Panc1 (cell line): ENCODE measurements at places on chromosomes 5 and 9. TPM values are rescaled to one million over a fixed set of nuclear protein-coding genes. Genes with fewer than 3 reads are reported as not detected.

DNA sequence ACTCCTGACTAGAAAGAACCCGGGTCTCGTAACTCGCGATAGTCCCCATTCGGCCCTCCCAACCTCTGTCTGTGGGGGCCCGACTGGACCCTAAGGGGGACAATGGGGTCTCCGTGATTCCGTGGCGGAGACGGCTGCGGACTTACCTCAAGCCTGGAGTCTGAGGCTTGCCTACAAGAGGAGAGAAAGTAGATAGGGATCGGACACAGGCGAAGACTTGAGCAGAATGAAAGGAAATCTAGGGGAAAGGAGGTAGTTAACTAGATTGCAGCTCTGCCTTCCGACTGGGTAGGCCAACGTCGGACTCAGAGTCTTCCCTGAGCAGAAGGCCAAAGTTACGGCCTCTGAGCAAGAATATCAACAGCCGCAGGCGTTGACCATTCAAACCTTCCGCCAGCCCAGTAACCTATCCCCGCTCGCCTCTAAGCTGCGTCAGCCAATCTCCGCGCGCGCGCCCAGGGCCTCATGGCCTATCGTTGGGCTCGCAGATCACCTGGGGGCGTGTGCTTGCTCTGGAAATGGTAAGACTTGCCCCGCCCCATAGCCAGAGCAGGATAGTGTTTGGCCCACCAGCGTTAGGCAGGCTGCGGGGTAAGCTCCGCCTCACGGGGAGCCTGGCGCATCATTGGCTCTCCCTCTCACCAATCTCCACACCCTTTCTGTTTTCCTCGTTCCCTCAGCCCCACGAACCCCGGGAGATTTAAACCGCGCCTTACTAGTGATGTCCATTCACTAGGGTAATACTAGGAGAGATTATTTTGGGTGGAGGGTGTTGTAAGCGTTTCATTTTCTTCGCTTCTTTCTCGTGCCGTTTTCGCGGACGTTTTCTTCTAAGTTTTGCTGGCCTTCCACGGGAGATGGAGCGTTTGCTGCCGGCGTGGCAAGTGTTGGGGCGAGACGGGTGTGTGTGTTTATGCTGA, at the start of gene CDC25C:
CDC25C (minus strand) TSS at position 356 of the 920 bp plus-strand sequence. CDS start 624 bp downstream, outside the sequence.
- H3K4me3 ChIP-seq: peak within 1 kb of the TSS; percentile 89
- H3K4me1 ChIP-seq: peaks cover 10% of the 10 kb centered on the region; the same call in 1 of the 2 replicates
- H3K27ac ChIP-seq: peak within 1 kb of the TSS; percentile 95
- peak; percentile 95 for DNase-seq

DNA sequence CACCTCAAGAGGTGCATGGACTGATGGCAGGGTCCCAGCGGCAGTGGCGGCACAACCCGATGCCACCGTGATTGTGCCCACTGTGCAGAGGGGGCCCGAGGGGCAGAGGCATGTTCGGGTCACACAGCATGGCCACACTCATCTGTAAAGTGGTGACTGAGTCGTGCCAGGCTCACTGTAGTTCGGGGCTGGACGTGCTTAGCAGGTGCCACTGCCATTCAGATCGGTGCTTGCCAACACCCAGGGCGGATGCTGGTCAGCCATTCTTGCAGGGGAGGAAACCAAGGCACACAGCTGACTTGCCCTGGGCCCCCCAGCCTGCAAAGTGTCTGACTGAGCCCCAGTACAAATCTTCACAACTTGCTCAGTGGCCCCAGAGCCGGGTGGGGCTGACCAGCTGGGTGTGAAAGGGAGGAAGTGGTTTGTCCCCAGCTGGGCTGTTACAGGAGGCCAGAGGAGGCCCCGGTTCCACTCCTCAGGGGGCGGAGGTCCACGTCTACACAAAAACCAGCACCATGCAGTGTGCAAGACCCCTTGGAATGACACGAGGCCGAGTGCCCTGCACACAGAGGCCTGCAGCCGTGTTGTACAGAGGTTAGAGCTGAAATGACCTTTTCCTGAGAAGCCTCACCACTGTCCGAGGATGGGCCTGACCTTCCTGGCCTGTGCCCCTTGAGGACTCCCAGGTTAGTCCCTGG, 17.9 kb downstream of the FGD3 start:
- H3K4me1 ChIP-seq: no peaks in the 10 kb centered on the region
- no peaks in the 10 kb centered on the region for H3K27me3 ChIP-seq
- no peak overlapping the region for H3K4me3 ChIP-seq

GRCh38 chr5:158812408-158812807, 287.3 kb downstream of the EBF1 start:
- H3K27ac ChIP-seq: no peak overlapping the region
- H3K27me3 ChIP-seq: no peaks in the 10 kb centered on the region
- H3K4me3 ChIP-seq: no peak overlapping the region
- DNase-seq: no peak

- no peak for DNase-seq
- no peaks in the 10 kb centered on the region for H3K4me1 ChIP-seq
- H3K27me3 ChIP-seq: no peaks in the 10 kb centered on the region
- H3K27ac ChIP-seq: no peak overlapping the region
Measured at GRCh38 chr5:53355316-53355715, 125.1 kb upstream of the FST start.

- H3K27ac ChIP-seq: no peak overlapping the region
- no peaks in the 10 kb centered on the region for H3K4me1 ChIP-seq
- H3K4me3 ChIP-seq: no peak overlapping the region
Measured at GRCh38 chr9:83379045-83379444, 159.2 kb downstream of the FRMD3 start.

DNA sequence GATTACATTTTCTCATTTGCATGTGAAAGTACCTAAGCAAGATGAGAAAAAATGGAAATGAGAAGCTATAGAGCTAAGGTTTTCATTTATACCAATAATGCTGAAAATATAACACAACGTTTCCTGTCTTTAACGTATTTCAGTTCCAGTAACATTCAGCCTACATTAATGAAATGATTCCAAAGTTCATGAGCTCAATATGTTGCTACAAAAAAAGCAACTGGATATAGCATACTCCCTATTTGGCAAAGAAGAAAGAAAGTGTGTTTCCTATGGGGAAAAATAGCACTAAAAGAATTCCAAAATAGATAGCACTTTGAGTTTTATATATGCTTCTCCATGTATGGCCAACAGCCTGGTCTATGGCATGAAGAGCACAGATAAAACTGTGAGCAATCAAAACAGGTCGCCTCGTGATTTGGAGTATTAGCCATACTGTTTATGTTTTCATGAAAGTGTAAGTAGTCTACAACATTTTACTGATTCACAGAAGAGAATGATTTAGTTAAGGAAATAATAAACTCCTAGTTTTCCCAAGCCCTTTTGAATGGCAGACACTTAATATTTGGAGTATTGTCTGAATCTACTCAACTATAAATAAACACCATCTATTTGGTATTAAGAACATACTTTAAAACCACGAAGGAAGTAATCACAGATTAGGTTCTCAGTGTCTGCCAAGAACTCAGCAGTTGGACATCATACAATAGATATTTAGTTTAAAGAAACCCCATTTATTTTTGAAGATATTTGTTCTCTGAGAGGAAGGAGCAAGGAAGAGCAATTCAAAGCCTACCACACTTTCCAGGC, 258.7 kb upstream of the RASA1 start:
- H3K4me3 ChIP-seq: no peak overlapping the region
- H3K36me3 ChIP-seq: no peaks in the 10 kb centered on the region
- H3K27ac ChIP-seq: no peak overlapping the region
- H3K4me1 ChIP-seq: no peaks in the 10 kb centered on the region

- peaks cover 22% of the 10 kb centered on the region for H3K27me3 ChIP-seq
- no peaks in the 10 kb centered on the region for H3K4me1 ChIP-seq
- no peak overlapping the region for H3K4me3 ChIP-seq
- DNase-seq: no peak
- no peaks in the 10 kb centered on the region for H3K36me3 ChIP-seq
- no peak overlapping the region for H3K27ac ChIP-seq
Measured at GRCh38 chr5:133348406-133348805, 263.9 kb downstream of the FSTL4 start.

DNA sequence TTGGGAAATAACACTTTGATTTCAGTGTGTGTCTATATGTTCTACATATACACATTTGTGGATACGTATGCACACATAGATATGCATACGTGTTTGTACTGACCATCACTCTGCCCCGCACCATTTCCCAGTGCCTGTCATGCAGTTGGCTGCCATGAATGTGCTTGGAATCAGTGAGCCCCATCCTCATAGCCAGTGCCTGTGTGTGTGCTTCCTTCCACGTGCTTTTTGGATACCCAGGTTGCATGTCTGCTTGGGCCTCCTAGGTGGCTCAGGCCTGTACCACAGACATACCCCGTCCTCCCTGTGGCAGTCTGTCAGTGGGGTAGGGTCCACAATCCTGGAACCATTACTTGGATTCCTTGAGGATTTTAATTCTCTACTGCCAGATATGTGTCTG, 243.6 kb downstream of the FANCC start:
- DNase-seq: no peak
- H3K4me1 ChIP-seq: peaks cover 13% of the 10 kb centered on the region
- peaks cover 5% of the 10 kb centered on the region for H3K36me3 ChIP-seq
- no peaks in the 10 kb centered on the region for H3K27me3 ChIP-seq

GRCh38 chr9:34502471-34502870, 20.3 kb downstream of the ENHO start:
- no peak for DNase-seq
- no peak overlapping the region for H3K27ac ChIP-seq
- H3K36me3 ChIP-seq: no peaks in the 10 kb centered on the region
- H3K27me3 ChIP-seq: no peaks in the 10 kb centered on the region
- peaks cover 14% of the 10 kb centered on the region for H3K4me1 ChIP-seq

Gene FCHSD1
- total RNA-seq: 32.8 TPM

Gene KCNIP1
- not detected for total RNA-seq

Gene SLC25A51
- 23.4 TPM for total RNA-seq

Gene SEC61B
- 90.4 TPM for total RNA-seq
